NCI-H2171 (cell line): ENCODE measurements at places on chromosomes 5 and 9.

- DNase-seq: no peak
These were observed 25.8 kb upstream of the MED10 start for GRCh38 chr5:6404129-6404528.

GRCh38 chr5:82513738-82514137 lies 235.6 kb upstream of the RPS23 start:
- DNase-seq: no peak

DNA sequence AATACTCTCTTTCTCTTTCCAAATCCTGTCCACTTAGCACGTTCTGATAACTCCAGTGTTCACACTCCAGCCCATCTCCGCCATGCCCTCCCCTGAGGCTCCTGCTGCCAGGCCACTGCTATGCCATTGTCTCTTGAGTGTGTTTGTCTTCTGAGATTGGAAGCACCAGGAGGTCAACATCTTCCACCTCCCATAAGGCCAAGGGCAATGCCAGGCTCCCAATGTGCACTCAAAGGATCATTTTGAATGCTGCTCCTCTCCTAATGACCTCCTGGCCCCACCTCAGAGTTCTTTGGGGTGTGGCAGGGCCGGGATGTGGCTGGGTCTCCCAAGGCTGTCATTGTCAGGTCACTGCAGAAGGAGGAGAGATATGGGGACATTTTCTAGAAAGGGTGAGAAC lies 19.5 kb downstream of the IGIP start:
- no peak for DNase-seq

DNA sequence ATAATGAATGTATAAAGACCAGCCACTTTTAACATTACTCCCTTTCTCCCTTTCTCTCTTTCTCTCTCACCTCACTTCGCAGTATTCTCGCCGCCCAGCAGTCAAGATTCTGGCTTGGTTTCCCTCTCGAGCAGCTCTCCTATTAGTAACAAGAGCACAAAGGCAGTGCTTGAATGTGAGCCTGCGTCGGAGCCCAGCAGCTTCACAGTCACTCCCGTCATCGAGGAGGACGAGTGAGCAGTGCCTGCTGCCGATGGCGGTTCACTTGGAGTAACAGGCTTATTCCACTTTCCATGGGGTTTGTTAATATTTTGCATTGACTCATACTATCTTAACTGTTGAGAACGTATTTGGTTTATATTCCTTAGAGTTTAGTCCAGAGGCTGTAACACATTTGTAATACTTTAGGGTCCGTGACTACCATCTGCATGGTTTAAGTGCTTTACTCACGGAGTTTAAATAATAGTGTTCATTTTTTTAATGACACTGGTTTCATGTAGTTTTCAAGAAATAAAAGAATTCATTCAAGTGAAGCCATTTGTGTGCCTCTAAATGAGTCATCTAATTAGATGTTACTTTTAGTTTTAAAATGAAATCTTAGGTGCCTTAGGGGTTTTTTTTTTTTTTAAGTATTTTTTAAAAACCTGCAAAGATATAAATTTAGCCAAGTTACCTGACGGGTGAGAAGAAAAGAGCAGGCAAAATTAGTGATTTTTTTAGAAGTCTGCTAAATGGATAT lies 8.4 kb upstream of the DMRT3 start:
- peak; percentile 21 for DNase-seq
